ENCODE measurements at places on chromosomes 11 and 22.

- DNase-seq, result no peak
Observed at GRCh38 chr11:47485107-47485506, 36.2 kb upstream of the RAPSN start.

GRCh38 chr11:2481253-2481652, 36.4 kb downstream of the KCNQ1 start:
- no peak for DNase-seq

DNA sequence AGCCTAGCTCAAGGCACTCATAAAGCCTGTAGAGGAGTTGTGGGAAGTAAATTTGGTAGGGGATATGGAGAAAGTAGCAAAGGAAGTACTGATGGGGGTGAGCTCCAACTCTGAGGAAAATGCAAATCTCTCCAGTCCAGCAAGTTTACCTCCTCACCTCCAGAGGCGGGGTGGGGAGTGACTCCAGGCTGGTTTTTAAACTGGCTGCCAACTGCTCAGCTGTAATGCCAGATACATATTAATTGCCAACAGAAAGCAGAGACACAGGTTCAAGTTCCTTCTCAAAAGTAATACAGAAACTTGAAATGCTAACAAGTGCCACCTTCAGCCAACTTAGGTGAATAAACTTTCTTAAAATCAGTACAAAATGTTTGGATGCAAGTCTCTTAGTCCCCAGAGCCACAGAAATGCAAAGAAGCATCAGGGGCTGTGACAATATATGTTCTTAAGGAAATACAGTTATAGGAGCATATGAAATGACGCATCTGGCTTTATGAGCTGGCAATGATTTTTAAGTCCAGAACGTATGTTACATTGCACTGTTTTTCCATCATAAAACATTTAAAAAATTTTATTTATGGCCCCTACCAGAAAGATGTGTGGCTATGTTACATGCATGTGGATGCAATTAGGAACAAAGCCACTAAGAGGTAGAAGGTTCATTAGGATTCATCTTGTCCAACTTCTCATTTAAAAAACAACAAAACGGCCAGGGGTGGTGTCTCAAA, 436.4 kb upstream of the CCDC90B start:
- no peak for DNase-seq

DNA sequence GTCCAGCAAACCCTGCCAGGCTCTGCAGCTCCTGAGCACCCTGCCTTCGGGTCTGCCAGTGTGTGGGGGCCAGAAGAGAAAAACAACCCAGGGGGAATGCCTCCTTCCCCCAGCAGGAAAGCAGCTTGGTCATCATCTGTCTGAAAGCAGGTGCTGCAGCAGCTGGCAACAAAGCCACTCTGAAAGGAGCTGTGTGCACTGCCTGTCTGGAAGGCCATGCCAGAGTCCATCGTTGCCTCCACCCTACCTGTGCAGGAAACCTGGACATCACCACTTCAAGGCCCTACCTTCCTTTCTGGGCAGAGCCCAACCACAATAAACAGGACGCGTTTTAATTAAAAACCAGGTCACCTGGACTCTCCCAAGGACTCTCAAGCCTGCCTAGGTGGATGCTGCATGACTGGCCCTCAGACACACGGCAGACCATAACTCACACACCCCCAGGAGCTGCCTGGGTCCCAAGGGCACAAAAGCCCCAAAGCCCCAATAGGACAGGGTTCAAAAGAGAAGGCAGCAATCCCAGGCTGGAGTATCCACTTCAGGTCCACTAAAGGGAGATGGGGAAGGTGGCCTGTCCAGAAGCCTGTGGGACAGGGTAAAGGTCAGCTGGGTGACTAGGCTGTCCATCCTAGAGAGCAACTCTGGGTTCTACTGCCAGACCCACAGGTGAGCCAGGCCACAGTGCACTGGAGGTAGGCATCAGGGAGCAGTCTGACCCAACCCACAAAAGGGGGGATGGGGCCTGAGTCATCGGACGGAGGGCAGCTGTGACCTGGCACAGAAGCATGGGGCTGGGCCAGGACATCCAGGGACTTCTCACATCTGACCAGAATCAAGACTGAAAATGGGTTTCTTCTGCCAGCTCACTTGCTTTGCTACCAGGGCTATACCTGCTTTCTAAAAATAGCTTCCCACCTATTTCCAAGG, 6.1 kb downstream of the GNB1L start:
- no peak for DNase-seq

- DNase-seq, result no peak
Observed at GRCh38 chr11:98772893-98773292, 247.9 kb upstream of the CNTN5 start.

GRCh38 chr11:29135504-29135903, 881.3 kb downstream of the KCNA4 start:
- no peak for DNase-seq

GRCh38 chr11:2096011-2096918, 42.9 kb downstream of the IGF2 start:
- DNase-seq, result no peak

GRCh38 chr11:34620202-34620601, 691 bp upstream of the EHF start:
- no peak for DNase-seq

- DNase-seq, result no peak
Observed at GRCh38 chr11:99176430-99176829, 155.7 kb downstream of the CNTN5 start.

- DNase-seq, result no peak
Observed at GRCh38 chr11:83611600-83611999, 325.4 kb upstream of the CCDC90B start.

DNA sequence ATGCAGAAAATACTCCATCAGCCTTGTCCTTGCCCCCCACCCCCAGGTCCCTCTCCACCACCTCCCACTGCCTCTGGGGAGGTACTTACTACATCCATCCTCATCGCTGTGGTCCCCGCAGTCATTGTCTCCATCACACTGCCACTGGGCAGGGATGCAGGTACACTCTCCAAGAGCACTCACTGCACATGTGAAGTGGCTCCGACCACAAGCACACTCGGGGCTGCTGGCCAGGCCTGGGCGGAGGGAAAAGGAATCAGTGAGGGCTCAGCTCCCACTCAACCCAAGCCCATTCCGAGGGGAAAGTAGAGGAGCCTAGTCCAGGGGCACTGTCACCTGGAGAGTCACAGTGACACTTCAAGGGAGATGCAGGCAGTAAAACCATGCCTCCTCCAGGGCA, 15.7 kb downstream of the LRP4 start:
- DNase-seq, result no peak

DNA sequence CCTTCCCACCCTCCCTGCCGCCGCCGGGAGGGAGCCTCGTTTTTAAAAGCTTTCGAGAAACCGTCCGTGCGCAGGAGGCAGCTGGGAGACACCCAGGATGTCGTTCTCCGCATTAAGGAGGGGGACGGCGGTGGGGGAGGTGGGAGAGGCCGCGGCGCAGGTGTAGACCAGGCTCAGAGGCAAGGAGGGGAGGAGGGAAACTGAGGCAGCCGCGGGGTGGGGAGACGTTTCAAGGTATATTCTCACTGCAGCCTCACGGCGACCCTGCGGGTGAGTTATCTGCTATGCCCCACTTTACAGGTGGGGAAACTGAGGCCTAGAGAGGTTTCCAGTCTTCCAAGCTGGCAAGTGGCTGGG, 42.7 kb downstream of the CYTH4 start:
- DNase-seq, result no peak

DNA sequence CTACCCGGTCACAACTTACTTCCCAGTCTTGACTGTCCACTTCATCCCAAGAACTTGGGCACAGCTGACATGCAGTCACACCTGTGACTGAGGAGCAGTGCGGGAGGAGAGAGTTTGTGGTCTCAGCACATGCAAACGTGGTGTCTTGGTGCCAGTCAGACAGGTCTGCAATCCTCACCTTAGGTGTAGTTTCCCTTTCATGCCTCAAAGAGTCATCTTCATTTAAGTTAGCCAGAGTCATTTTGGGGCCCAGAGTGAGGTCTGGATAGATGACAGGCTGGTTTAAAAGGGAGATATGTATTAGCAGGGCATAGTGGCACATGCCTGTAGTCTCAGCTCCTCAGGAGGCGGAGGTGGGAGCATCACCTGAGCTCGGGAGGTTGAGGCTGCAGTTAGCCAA, 108.5 kb upstream of the SORL1-AS1 start:
- DNase-seq, result no peak

DNA sequence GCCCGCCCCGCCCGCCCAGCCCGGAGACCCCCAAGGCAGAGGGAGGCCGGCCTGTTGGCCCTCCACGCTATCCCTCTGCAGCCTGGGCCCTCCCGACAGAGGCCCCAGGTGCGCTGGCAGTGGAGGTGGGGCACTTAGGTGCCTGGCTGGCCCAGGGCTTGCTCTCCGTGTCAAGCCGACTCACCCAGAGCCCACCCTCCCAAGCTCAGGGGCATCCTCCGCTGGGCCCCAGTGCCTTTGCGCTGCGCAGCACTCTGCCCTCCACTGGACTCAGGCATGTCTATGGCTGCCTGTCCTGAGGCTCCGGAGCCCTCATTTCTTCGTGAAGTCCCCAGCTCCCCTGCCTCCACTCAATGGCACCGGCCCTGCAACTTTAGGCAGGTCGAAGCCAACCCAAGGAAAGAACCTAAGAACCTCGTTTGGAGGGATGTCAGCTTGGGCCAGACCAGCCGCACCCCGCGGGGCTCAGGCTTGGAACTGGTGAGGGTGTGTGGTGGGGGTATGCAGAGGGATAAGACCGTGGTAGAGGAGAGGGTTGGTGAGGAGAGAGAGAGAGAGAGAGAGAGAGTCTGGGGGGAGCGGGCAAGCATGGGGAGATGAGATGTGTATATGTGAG, 6.1 kb downstream of the SMIM45 start:
- DNase-seq, result no peak

- DNase-seq, result no peak
Observed at GRCh38 chr22:22773979-22774604, 113.5 kb upstream of the IGLL5 start.

- DNase-seq, result no peak
Observed at GRCh38 chr22:42076764-42077485, 2.6 kb upstream of the SMDT1 start.

GRCh38 chr11:41116970-41117369, 342.5 kb downstream of the LRRC4C start:
- no peak for DNase-seq

DNA sequence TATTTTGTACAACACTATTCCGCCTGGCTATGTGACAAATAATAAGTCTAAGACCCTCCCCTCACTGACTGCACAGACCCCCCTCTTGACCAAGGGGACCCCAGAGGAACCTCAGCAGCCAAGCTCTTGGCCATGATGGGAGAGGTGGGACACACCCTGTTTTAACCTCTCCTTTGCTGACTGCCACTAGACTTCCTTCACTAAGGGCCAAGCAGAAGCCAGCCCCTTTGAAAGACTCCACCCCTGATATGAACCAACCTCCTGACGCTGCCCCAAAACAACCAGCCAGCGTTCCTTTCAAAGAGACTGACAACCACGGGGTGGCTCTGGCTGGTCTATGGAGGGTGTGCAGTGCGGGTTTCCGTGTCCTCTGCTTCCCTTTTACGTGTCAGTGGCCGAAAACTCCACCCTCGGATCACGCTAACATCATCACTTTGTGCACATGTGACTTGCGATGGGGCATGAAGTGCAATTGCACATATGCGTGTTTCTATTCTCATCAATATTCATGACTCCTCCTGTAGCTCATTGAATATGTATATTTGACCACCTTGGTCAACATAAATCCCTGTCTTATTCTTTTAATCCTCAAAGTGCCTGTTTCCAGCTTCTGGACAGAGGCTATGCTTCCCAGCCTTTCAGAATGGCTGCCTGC, 643.9 kb downstream of the TBC1D22A start:
- no peak for DNase-seq

DNA sequence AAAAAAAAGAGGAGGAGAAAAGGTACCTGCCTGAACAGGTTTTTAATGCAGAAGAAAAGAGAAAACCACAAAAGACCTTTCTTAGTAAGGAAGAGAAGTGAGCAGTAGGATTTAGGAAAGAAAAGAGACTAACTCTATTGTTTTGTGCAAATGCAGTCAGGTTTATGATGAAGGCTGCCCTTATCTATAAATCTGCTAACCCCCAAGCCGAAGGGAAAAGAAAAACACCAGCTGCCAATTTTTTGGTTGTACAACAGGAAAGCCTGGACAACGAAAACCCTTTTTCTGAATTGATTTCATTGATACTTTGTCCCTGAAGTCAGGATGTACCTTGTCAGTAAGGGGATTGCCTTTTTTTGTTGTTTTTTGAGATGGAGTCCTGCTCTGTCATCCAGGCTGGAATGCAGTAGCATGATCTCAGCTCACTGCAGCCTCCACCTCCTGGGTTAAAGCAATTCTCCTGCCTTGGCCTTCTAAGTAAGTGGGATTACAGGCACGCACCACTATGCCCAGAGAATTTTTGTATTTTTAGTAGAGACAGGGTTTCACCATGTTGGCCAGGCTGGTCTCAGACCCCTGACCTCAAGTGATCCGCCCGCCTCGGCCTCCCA, 21.2 kb downstream of the POLD4 start:
- DNase-seq, result no peak

- DNase-seq, result no peak
Observed at GRCh38 chr11:46901156-46901555, 17.2 kb downstream of the LRP4 start.

GRCh38 chr11:130120045-130120444, 39.5 kb upstream of the ST14 start:
- DNase-seq, result no peak
